HEK293T (cell line): ENCODE measurements at places on chromosomes 6 and 20.
A peak's percentile ranks its signal among the peaks of the same experiment; 100 is the strongest.

DNA sequence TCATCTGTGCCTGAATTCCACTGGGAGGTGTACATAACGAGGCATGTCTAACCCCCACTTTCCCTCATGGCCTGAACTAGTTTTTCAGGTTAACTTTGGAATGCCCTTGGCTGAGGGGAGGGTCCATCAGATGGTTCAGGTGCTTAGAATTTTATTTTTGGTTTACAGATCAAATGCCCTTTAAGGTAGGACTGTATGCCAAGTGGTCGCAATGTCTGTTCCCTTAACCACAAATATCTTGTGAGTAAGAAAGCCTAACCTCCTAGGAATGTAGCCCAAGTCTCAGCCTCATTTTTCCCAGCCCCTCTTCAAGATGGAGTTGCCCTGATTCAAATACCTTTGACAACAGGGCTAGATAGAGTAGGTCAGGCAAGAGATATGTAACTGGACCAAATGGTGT is 78.4 kb downstream of the RNASET2 start:
- no peak for DNase-seq

DNA sequence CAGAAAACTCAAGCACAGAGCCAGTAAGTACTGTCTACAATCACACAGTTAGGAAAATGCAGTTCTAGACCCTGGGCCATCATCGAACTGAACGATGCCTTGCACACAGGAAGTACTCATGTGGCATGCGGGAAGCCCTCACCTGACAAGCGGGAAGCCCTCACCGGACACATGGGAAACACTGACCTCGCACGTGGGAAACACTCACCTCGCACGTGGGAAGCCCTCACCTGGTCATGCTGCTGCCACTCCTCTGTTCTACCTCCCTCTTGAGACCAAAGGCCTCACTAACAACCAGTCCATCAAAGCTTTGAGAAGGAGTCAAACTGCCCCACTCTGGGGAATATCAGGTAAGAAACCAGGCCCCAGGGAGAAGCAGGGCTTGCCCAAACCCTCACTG is 105.6 kb upstream of the PTPRT start:
- DNase-seq, result no peak

- DNase-seq, result no peak
These were observed 40.4 kb upstream of the BPIFA2 start for GRCh38 chr20:33127422-33128097.

GRCh38 chr6:156190270-156190669 is 586.9 kb upstream of the ARID1B start:
- no peak for DNase-seq

DNA sequence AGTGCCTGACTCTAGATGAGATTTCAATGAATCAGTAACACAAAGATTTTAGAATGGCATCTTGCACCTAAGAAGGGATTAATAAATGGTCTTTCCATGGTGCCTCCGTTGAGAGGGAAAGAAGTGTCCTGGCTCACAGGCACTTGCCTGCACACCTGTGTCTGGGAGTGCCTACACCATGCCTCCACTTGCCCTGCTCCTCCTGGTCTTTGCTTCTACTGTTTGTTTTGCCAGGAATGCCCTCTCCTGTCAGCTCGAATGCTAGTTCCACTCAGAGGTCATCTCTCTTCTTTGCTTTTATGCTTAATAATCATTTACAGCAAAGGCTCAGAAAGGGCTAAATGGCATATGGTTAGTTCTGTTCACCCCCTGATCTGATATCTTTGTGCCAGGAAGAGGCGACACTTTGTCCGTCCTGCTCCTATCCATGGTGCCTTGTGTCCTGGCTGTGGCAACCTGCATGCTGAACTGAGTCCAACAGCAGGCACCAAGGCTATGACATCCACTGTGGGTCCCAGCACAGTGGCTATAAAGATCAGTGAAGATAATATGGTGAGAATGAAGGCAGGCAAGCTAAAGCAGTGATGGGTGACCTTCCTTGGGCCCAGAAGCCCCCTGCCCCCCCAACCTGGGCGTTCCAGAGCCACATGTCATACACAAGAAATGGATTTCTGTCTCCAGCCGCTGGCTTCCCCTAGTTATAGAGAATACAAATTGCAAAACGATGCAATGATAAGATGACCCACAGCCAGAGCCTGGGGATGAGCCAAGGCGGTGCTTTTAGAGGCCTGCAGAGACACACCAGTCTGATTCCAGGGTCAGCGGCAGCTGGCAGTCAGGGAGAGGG is 1.4 kb downstream of the C6orf132 start:
- DNase-seq, result no peak

- DNase-seq, result no peak
These were observed 172.2 kb downstream of the ARID1B start for GRCh38 chr6:156949376-156949775.

DNA sequence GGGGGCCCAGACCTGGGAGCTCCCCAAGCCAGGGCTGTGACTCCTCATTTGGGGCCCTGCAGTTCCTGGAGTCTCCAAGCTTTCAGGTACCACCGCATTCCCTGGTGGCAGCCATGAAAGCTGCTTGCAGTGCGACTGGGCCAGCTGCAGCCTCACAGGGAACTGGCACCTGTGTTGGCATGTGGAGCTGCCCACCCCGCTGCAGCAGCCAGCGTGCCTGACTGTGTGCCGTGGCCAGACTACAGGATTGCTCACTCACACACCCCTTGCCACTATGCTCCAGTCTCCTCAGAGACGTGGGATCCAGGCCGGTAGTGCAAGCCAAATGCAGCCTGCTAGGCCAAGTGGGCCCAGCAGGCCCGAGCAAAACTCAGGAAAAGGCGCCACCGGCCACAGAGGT is 450.7 kb downstream of the COL12A1 start:
- DNase-seq, result no peak

DNA sequence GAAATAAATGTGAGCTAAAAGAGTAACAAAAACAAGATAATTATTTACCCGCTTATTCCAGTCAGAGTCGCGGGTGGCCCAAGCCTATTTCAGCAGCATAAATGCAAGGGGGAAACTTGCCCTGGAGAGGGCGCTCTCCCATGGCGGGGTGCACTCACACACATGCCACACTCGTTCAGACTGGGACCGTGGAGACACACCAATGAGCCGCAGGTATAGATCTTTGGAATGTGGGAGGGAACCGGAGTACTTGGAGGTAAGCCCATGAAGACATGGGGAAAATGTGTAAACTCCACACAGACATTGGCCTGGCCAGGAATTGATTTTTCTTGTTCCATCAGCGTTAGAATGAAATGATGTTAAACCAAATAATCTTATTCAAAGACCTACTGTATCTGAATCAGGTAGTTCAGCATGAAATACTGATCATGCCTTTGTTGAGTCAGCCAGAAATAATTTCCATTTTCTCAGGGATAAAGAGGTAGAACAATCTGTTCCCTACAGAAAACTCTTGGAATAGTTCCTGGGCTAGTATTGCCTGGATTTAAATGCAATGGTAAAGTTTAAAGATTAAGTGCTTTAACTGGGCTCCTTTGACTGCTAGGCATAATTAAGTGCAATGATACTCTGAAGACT is 191.5 kb downstream of the MCHR2 start:
- no peak for DNase-seq

GRCh38 chr6:88179692-88180091 is 13.5 kb upstream of the CNR1 start:
- DNase-seq, result no peak

- DNase-seq, result peak; percentile 73
These were observed at the start of gene OPRM1 for GRCh38 chr6:154039231-154039842. Gene OPRM1 (plus strand): TSS chr6:154039240. CDS start chr6:154039545, 305 bp downstream.

- DNase-seq, result no peak
These were observed 81.4 kb downstream of the LIN28B start for GRCh38 chr6:105038259-105038658.

DNA sequence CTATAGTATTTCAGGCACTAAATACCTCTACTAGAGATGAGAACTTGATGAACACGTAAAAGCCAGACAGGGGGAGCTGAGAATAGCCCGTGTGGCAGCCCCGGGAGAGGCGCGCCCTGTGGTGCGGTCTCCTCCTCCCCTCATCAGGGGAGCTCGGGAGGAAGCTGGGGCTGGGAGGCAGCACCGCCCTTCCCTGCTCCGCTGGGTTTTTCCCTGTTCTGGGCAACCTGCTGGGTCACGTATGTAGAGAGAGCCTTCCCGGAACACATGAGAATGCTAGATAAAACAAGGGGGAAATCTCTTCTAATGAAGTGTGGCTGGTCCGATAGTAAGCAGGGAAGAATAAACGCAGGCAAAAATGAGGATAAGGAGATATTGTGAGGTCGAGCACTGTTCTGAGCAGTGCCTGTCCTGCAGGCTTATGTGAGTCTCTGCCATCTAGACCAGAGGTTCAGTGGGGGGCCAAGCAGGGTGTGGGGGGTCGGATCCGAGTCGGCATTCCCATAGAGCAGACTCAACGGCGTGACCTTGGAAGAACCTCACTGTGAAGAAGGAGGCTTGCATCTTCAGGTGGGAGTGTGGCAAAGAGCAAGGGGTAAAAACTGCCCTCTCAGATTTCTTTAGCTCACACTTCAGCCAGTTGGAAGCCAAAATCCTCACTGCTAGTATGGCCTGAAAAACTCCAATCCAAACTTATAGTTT is 13.4 kb upstream of the RPS6KA2 start:
- DNase-seq, result peak; percentile 51

- DNase-seq, result no peak
These were observed 42.0 kb downstream of the STK35 start for GRCh38 chr20:2143594-2143993.

DNA sequence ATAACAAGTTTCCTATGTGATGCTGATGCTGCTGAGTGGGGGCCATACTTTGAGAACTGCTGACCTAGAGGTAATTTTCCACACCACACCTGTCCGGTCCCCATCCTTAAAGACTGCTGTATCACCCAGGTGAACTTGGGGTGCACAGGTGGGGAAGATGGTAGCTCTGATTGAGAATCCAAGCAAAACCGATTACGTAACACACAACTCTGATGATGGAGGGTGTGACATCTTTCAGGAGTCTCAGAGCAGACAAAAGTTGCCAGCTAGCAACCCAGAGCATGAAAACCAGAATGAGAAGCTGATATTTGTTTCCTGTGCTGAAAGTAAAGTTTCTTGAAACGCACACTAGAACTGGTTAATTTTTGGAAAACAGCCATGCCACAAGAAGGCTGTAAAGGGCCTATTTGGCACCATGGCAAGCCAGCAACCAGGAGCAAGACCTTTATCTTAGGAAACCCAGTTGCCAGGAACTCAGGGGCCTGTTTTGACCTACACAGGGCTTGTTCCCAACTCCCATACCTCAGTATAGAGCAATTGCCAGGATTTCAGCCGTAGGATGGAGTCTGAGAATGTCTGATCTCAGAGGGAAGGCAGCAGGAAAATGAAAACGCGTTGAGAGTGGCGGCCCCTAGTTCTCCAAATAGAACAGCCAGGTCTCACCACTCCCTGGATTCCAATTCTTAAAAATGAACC is 21.6 kb upstream of the TBC1D7 start:
- DNase-seq, result no peak

DNA sequence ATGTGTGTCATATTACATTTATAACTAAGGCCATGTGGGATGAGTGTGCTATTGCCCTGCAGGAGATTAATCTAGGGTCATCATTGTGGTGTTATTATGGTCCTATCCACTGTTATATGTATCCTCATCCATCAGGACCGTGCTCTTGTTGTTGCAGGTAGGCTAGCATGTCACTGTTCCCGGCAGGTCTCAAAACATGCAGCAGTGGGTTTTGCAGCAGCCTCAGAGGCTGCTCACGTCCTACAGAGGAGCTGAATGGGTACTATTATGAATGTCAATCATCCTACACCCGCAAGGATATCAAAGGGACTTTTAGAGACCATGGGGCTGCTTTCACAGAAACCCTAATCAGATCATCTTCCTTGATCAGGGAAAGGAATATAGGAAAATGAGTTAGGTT is 318.2 kb downstream of the SAMD5 start:
- DNase-seq, result no peak

DNA sequence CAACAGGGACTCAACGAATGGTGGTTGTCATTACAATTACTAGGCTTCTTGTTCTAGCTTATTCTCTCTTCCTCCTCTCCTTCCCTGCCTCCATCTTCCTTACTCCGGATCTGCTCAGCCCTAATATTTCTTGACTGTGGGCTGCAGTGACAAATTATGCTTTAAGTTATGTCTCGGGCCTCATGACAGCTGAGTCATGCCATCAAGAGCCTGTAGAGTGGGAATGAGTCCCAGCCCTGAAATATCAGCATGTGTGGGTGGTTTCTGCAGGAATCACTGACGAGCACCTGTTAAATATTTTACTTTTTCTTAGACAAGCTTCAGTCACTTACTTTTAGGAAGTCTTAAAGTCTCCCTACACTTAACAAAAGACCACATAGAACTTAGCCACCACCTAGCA is 83.1 kb upstream of the CBLN4 start:
- DNase-seq, result no peak

- DNase-seq, result no peak
These were observed 370.3 kb downstream of the CD109 start for GRCh38 chr6:74066168-74066871.

GRCh38 chr20:48945840-48946514 is 24.5 kb downstream of the ARFGEF2 start:
- no peak for DNase-seq

- peak; percentile 73 for DNase-seq
These were observed at the start of gene SMPDL3A for GRCh38 chr6:122789182-122790027. Gene SMPDL3A (plus strand): TSS chr6:122789258. CDS start chr6:122789347, 89 bp downstream.
